H1 (cell line): ENCODE measurements at places on chromosomes 5 and 9.
A peak's percentile ranks its signal among the peaks of the same experiment; 100 is the strongest.

- no peak for DNase-seq
Observed at GRCh38 chr9:136994888-136995230, 1.5 kb downstream of the CLIC3 start.

DNA sequence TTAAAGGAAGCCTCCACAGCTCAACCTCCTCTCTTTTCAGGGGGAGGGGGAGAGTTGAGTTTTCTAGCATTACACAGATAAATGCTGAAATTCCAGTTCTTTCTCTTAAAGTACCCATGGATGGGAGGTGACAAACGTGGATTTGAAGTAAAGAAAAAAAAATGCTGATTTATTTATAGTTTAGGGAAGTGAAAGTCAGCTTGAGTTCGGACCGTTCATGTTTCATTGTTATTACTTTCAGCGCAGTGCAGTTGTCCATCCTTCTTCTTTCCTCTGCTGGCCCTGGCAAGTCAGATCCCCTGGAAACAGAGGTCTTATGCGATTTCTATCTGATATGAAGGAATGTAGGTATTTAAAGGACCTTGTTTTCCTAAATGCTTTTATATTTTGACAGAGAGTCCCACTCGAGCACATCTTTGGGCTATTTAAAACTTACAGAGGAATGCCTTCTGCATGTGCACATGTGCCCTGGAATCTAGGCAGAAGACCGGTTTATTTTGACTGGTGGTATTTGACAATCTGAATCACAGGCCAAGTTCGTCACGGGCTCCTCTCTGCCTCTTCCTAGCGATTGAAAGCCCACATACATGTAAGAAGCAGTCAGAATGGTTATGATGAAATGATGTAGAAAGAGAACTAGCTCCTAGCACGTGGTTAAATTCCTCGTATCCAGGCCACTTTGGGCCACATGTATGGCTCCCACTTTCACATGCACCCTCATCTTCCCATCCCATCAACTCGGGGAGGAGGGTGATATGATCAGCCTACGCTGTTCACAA lies 385.2 kb upstream of the KLF4 start:
- no peak for DNase-seq

- no peak for DNase-seq
Observed at GRCh38 chr9:129273941-129274684, 96.1 kb upstream of the IER5L start.

GRCh38 chr9:114893221-114894010 lies 37.0 kb downstream of the TNFSF8 start:
- no peak for DNase-seq

GRCh38 chr9:90099262-90099963 lies 494.6 kb downstream of the GADD45G start:
- no peak for DNase-seq

DNA sequence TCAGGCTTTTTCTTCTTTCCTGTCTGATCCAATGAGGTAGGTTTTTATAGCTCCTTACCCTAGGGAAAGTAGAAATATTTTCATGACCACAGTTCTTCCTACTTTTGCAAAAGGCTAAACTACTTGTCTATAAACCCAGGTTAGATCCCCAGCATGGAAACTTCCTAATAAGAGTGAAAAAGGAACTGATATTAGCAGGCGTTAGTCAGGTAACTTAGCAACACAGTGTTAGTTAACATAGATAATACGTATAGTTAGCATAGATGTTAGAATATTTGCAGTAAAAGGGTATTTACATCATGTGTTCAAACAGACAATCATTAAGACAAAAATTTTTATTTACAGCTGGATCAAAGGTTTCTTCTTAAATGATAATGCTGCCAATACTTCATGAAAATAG lies 162.9 kb upstream of the DAB2 start:
- no peak for DNase-seq

GRCh38 chr5:95652849-95653248 lies 6.3 kb downstream of the RFESD start:
- DNase-seq = no peak

GRCh38 chr5:32996336-32996735 lies 285.2 kb downstream of the NPR3 start:
- no peak for DNase-seq

DNA sequence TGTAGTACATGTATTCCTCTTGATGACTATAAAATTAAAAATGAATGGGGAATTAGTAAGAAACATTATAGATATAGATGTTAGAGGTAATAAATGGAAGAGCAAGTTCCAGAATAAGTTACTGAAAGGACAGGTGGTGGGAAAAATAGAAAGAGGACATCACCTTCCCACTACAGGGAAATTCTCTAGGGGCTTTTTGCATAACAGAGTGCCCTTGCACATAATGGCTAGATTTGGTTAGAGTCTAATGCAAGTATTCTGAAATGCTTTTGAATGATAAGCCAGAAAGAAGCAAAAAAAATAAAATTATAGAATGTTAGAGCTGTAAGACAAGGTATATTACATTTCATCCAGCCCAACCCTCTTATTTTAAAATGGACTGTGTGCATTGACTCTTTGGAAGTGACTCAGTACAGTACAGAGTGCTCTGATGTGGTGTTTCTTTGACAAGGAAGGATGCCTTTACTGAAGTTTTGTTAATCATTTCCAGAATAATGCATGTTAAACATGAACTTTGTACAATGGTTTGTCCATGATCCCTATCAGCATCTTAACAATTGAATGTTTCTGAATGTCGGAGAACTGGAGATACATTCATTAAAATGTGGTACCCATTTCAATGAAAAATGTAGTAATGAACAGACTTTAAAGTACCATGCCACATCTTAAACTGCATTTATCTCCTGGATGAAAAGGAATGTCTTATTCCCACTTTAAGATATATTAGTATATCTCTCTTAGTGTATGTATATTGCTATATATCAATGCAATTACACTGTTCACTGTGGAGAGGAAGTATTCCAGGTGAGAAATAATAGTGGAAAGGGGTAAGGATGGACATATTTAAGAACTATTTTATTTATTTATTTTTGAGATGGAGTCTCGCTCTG lies 391.1 kb downstream of the ADGRV1 start:
- DNase-seq = no peak

DNA sequence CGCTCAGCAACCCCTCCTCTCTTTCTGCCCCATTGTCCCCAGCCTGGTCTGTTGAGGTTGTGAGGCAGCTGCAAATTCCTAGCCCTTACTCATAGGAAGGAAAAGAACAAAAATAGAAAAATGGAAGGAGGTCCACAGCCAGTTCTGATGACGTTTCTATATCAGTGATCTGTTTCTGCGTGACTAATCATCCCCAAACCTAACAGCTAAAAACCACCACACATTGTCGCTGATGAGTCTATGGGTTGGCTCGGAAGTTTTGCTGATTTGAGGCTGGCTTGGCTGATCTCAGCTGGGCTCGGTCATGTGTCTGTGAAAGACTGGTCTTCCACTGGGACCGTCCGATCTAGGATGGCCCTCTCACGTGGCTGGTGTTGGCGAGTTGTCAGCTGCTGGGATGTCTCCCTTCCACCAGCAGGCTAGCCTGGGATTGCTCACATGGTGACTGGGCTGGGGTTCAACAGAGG lies 200.6 kb upstream of the ZNF618 start:
- no peak for DNase-seq

- DNase-seq = no peak
Observed at GRCh38 chr9:110912419-110913291, 125.6 kb downstream of the LPAR1 start.

GRCh38 chr9:98271479-98271878 lies 16.0 kb upstream of the TBC1D2 start:
- no peak for DNase-seq

- no peak for DNase-seq
Observed at GRCh38 chr5:3424946-3425345, 170.7 kb upstream of the IRX1 start.

- no peak for DNase-seq
Observed at GRCh38 chr9:106779796-106780195, 83.2 kb upstream of the ZNF462 start.

- no peak for DNase-seq
Observed at GRCh38 chr5:103111468-103111867, 8.5 kb downstream of the GIN1 start.

- DNase-seq = no peak
Observed at GRCh38 chr9:21964925-21965385, 29.2 kb downstream of the CDKN2A start.

DNA sequence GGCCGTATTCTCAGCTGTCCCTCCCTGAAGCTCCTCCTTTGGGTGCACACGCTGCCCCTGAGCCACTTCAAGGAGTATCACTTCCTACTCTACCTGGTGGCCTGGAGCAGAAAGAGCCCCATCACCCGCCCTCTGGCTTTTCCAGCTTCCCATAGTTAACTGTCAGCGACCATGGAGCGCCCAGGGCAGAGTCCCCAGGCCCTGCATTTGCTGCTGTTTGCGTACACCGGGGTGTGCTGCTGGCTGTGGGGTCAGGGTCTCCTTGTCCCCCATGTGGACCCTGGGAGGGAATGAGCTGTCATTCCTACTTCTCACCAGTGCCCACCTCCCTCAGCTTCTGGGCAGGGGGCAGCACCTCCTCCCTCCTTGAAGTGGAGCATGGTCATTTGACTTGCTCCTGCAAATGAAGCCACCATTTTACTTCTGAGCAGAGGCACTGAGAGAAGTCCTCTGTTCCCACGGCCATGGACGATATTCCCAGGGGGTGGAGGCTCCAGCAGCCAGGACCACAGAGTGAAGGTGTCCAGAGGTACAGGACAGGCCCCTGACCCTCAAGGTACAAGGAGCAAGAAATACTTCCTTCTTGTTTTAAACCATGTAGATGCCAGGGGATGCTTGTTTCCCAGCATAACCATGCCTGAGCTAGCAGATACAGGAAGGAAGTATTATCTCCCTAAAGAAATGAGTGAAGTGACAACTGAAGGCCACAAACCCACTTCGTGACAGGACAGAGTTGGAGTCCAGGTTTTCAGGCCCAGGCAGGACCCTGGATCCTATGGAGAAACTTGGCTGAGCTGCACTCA lies 40.6 kb upstream of the COL5A1 start:
- no peak for DNase-seq

GRCh38 chr9:106500171-106500570 lies 362.8 kb upstream of the ZNF462 start:
- DNase-seq = no peak

DNA sequence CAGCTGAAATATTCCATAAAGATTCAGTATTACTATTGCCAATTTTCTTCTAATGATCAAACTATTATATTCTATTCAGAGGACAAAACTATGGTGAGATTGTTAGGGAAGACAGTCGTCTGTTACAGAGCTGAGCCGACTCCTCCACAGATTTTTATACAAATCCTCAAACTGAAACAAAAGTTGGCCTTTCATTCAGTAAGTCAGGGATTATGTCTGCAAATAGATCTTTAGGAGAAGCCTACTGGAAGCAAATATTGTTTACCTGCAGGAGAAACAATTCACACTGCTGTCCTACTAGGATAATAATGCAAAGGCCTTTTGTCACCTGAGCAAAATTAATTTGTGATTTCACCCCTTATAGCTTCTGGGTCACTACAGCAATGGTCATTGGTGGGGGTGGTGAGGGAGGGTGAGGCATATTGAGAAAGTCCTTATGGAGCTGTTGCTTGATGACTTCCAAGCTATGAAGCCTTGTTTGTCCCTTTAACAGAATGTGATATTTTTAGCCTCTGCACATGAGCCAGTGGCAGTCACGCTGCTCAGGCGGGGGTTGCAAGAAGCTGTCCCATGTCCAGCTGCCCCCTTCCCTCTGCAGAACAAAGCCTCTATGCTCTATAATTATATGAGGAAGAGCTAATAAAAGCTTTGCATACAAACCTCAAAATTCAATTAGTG lies 200.5 kb upstream of the KLF9 start:
- no peak for DNase-seq

DNA sequence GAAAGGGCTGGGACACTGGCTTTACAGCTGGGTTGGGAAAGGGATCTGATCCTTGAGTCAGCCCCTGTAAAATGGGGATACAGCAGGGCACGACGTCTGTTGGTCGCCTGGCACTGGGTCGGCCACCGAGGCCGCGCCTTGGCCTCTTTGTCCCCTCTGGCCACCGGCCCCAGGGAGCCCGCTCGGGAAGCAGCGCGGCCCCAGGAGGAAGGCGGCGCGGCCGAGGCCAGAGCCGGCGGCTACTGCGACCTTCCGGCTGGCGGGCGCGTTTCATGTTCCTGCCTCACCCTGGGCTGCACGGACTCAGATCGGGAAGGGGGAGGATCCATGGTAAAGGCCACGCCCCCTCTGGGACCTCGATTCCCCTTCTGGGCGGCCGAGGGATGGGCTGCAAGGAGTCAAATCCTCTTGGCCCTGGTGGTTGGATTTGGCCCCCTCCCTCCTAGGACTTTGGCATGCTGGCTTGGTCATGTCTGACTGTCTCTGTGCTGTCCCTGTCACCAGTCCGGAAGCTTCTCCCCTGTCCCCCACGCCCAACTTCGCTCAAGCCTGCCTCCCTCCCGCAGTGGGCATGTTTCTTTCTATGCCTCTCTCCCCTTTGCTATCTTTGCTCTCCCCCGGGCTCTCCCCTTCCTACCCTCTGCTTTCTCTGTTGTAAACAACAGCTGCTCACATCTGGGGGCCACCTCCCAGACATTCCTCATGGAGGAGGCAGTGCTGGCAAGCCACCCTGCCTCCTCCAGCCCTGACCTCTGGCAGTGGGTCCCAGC lies 25.8 kb downstream of the FPGS start:
- DNase-seq = peak; percentile 97

- DNase-seq = no peak
Observed at GRCh38 chr5:74948031-74948546, 81.9 kb upstream of the FAM169A start.

GRCh38 chr5:176774216-176775171 lies 35.9 kb upstream of the UNC5A start:
- peak; percentile 56 for DNase-seq

- no peak for DNase-seq
Observed at GRCh38 chr5:67549296-67549618, 352.7 kb upstream of the CD180 start.

- DNase-seq = no peak
Observed at GRCh38 chr5:96384353-96384752, 48.7 kb downstream of the PCSK1 start.

- DNase-seq = no peak
Observed at GRCh38 chr5:111755942-111756381, 1.0 kb downstream of the NREP start.

GRCh38 chr5:62732677-62733121 lies 154.1 kb downstream of the LRRC70 start:
- no peak for DNase-seq

GRCh38 chr5:123207081-123207537 lies 118.1 kb downstream of the PRDM6 start:
- DNase-seq = no peak

GRCh38 chr9:101527066-101527465 lies 6.6 kb upstream of the RNF20 start:
- DNase-seq = no peak
